Astrocyte of the hippocampus (primary cell): ENCODE measurements at places on chromosomes 6 and 20.

GRCh38 chr6:160733050-160733646, 31.1 kb downstream of the PLG start:
- DNase-seq, result peak; percentile 79

DNA sequence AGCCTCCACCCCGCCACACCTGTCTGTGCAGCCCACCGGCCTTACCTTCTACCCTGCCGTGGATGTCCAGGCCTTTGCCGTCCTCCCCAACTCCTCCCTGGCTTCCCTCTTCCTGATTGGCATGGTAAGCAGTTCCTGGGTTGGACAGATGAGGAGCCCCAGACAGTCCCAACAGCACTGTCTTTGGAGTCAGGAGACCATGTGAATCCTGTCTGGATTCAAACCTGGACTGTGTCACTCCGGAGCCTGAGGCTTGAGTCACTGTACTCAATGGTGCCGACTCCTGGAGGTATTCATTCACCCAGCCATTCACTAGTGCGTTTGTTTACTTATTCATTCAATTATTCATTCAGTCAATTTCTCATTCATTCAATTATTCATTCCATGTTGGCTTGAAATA, 20.0 kb upstream of the LBP start:
- DNase-seq, result no peak

DNA sequence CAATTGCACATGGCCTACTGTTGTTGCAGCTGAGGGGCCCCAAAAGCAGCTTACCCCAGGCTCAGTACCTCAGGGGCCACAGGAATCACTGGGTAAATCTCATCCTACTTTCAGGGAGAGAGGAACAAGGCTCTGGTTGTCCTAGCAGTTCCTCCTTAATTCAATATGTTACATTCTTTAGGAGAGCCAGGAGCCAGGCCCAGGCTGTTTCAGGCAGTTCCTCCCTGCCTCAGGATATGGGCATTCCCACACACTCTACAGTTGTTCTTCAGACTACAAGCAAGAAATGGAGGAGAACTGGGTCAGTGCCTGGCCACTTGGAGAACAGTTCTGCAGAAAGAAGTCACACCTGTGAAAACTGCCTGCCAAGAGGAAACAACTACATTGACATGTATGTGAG, 9.6 kb upstream of the BTN3A2 start:
- no peak for DNase-seq

DNA sequence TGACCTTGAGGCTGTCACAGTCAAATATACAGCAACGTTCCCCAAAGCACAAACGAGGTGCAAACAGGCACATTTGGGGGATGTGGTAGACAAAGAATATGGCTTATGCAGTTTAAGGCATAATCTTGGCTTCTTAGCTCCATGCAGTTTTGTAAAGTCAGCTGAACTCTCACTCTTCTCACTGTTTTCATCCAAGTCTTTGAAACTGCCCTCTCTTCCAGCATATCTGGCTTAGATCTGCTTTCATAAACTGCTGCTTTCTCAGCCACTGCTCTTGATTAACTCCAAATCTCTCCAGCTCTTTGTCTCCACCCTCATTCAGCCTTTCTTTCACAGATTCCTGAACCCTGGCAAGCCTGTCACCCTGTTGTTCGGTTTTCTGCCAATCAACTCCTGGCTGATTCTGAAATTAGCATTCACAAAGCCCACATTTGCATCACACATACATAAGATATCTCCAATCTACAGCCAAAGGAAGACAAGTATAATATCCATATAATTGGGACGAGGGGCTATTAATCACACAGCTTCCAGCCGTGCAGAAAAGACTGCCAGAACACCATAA, 301.1 kb upstream of the RNF217 start:
- DNase-seq, result no peak

GRCh38 chr20:9923648-9924047, 84.8 kb upstream of the PAK5 start:
- DNase-seq, result no peak

GRCh38 chr20:1827974-1828785, 67.0 kb upstream of the SIRPA start:
- no peak for DNase-seq

DNA sequence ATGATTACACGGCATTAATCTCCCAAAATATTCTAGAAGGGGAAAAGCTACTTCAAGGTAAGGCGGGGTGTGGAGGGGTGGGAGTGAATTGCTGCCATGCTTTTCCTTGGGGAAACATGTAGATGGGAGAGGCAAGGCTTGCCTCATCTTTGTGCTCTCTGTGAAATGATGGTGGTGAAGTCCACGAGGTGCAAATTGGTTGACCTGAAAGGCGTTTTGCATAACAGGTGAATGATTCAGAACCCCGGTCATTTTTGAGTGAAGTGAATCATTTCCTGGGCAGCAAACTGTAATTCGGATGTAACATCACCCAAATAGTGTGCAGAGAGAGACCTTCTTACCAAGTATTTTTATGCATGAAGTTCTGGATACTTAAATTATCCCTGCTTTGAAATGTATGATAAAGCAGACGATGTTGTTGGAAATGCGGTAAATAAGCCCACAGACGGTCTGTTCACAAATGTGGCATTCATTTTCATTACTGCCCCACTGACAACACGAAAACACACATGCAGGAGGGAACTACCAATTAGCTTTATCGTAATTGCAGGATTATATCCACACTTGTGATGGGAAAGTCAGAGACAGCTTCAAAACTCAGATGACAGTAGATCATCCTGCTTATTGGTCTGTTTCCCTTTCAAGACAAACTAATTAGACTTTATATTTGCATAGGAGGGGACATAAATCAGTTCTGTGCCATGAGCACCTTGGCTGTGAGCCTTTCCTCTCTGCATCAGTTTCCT, 3.0 kb downstream of the CDH4 start:
- DNase-seq, result peak; percentile 44

GRCh38 chr6:129497481-129498441, 212.2 kb downstream of the ARHGAP18 start:
- peak; percentile 57 for DNase-seq

GRCh38 chr20:2234598-2235191, 61.1 kb upstream of the TGM3 start:
- peak; percentile 26 for DNase-seq

GRCh38 chr6:138429761-138430160, 25.7 kb downstream of the HEBP2 start:
- peak; percentile 29 for DNase-seq

DNA sequence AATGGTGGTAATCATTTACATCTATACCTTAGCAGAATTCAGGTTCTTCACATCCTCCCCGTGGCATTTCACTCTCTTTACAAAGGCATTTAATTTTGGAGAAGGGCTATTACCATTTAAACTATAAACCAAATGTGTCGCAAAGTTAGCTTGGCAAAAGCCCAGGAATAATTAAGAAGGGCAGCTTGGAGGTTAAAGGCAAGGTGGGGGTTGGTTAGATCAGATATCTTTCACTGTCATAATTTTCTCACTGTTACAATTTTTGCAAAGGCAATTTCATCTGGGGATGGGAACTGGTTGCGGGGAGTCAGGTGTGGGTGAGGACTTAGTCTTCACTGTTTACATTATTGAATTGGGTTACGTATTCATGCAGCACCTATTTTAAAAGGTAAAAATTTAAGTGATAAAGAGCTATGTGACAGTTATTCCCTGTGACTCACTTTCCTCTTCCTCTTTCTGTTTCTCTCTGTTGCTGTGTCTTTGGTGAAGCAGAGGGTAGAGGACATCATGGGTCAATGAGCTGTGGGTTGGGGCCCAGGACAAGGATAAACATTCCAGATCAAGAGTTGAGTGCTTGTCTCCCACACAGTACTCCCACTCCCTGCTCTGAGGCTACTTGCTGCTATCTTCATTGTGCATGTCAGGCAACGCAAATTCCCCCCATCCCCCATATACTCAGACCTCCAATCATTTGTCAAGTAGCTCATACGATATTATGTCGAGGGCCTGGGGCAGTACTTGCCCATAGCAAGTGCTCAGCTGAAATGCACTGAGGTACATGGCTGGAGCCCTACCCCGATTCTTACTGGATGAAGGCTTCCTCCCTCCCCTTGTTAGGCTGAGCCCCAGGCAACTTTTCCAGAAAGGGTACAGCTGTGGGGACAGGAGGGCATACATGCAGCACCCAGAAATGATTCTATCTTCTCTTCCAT, 223.1 kb upstream of the MYLIP start:
- DNase-seq, result no peak

DNA sequence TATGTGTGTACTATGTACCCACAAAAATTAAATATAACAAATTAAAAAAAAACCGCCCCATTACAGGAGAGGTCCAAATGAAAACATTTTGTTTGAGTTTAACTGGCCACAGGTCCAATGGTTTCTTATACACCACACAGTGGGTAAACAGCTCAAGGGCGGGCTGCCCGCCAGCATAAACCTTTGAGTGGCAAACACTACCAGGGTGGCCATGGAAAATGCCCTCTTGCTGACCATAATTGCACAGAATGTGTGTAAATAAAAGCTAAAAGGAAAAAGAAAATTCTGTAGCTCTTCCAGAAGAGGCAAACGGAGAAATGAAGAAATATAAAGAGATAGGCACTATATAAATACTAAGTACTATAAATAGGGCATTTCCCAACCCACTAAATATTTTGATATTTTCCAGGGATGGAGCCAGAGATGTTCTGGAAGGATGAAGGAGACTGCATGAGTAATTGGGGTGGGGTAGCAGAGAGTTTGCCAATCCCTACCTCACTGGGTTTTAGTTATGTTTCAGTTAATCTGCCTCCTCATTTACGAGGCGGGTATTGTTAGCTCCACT, 1.1 kb upstream of the CDC5L start:
- peak; percentile 4 for DNase-seq

DNA sequence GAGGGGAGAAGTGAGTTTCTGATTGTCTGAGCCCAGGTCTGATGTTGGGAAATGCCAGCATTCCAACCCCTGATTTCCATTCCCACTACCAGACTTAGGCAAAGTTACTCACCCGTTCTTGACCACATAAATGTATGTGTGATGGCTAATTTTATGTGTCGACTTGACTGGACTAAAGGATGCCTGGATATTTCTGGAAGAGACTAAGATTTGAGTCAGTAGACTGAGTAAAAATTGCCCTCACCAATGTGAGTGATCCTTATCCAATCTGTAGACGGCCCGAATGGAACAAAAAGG, 95.8 kb upstream of the TAB2 start:
- DNase-seq, result peak; percentile 82

DNA sequence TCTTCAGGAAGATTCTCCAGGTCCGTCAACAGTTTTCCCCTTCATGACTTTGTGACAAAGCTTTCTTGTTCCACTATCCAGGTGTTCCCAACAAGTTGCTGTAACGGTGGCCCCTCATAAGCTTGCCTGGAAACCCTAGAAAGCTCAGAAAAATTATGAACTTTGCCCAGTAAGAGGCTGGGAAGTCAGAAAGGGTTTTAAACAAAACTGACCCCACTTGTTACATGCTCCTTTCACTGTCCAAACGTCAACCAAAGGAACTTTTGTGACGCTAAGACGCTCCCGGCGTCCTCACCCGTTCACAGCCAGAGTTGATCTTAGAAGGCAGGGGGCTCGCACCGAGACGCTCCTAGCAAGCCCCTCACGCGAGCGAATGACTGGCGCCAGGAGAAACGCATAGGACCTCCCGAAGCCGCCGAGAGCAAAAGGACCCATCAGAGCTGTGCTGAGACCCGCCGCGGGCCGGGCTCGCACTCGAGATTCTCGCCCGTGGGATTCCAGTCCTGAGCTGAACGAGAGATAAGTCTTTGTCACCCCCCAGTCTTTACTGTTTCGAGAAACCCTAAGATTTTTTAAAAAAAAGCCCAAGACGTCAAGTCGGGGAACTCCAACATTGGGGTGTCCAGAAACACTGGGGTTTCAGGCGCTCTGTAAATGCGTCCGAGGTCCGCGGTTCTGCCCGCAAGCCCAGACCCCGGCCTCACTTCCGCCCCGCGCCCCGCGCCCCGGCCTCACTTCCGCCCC, 544 bp upstream of the ACAT2 start:
- peak; percentile 52 for DNase-seq

GRCh38 chr6:56314683-56315523, 67.5 kb upstream of the COL21A1 start:
- peak; percentile 68 for DNase-seq

DNA sequence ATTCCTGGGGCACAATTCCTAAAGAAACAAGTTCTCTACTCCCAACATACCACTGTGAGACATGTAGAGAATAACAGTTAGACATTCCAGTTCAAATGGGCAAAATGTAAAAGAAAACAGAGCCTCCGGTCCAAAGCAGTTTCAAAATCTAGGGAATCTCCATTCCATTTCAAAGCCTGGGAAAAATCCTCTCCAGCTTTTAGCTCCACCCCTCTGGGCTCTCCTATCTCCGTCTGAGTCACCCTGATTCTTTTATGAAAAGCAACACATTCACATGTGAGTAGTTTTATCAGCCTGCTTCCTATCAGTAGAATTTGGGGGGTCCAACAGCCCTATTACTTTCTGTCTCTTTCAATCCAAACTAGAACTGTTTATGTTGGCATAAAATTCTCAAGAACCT, 3.7 kb downstream of the CSNK2A1 start:
- peak; percentile 55 for DNase-seq

DNA sequence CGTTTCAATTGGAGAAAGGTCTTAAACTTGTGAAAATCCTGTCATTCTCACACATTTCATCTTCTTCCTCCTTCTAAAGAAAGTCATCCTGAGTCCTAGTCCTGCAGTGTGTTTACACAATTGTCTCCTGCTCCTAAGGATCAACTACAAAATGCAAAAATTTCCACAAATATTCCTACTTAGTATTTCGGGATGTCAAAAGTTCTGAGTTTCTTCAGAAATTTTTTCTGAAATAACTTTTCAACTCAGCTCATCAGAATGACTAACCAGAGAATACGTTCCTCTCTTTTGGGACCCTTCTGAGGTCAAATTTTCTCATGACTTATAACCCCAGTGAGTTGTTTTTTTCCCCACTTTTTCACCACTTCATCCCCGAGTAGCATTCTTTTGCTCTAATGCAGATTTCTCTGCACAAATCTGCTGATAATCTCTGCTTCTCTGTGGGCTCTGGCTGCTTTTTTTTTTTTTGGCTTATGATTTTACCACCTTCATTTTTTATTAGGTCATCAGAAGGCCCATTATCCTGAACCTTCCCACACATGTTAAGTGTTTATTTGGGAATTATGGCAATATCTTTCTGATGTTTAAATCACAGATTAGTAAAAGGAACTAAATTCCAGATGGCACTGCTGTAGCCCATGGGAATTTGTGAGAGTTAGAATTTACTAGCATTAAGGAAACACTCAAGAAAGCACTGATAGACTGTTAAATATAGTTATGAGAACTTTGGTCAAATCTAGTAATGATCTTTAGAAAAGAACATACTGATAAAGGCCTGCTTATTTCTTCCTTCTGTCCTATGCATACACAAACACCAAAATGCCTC, 41.4 kb downstream of the MAP3K5 start:
- DNase-seq, result no peak

DNA sequence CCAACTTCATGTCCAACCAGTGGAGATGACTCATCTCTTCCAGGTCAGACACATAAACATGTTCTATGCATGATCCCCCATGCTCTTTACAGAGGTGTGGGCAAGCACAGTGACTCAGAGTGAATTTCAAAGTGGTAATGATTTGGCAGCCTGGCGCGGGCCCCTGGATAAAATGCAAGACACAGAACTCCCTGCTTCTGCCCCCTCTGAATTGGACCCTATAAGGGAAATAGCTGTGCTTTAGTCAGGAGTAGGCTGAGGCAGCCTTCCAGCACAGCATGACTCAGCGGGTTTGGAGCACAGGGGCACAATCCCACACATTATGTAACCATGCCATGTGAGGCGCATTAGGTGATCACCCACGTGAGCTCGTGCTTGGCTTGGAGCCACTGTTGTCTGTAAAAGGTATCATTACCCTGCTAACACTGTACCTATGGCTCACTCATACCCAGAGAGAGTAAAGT, 127.4 kb downstream of the C6orf118 start:
- DNase-seq, result peak; percentile 84
